ENCODE measurements at places on chromosomes 6 and 20. TPM values are rescaled to one million over a fixed set of nuclear protein-coding genes. Genes with fewer than 3 reads are reported as not detected.

ECI2 gene
- polyA plus RNA-seq: 82.9 TPM

RRBP1 gene
- polyA plus RNA-seq: 110 TPM

TCF19 gene
- 20.8 TPM for polyA plus RNA-seq

SIM1 gene
- polyA plus RNA-seq: 0.13 TPM

EFCAB8 gene
- polyA plus RNA-seq: 0.15 TPM

LST1 gene
- polyA plus RNA-seq: 6.8 TPM

DNMT3B gene
- 6.4 TPM for polyA plus RNA-seq

RING1 gene
- 54.1 TPM for polyA plus RNA-seq

DNA sequence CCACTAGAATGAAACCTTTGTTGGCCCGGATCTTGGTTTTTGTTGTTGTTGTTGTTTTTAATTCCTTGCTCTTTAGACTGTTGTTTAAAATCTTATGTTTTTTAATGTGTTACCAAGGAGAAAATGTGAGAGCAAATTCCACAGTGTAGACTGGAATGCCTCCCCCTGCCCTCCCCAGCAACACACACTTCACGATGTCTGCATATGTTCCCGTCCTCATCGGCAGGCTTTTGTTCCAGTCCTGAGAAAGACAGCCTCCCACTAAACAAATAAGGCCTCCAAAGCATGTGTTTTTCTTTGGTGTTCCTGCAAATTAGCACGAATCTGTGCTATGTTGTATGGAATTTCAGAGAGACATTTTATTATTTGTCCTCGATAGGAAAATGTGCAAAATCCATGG is 263.3 kb upstream of the QKI start:
- no peak overlapping the region for H3K27ac ChIP-seq
- no peaks in the 10 kb centered on the region for H3K36me3 ChIP-seq
- H3K4me3 ChIP-seq: no peak overlapping the region
- H3K27me3 ChIP-seq: no peaks in the 10 kb centered on the region
- DNase-seq: no peak
- H3K4me1 ChIP-seq: no peaks in the 10 kb centered on the region

DNA sequence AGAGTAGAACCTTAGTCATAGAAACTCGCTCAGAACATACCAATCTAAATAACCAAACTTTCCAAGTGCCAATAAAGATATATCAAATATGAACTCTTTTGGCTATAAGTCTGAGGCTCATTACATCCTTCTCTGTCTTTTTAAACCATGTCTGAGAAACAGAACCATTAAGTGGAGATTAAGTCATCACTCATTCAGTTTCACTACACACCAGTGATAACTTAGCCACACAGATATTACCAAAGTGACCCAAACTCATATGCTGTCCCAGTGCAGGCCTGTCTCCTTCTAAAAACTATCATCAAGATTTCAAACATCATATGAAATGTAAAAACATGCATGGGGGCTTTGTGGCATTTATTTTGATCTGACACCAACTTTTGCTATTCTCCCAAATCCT is 12.0 kb downstream of the GCLC start:
- H3K27ac ChIP-seq: no peak overlapping the region
- no peak for DNase-seq
- no peak overlapping the region for H3K4me3 ChIP-seq
- no peaks in the 10 kb centered on the region for H3K36me3 ChIP-seq
- no peaks in the 10 kb centered on the region for H3K27me3 ChIP-seq
- no peaks in the 10 kb centered on the region for H3K4me1 ChIP-seq

- H3K4me3 ChIP-seq: no peak overlapping the region
- H3K27me3 ChIP-seq: no peaks in the 10 kb centered on the region
- H3K27ac ChIP-seq: no peak overlapping the region
- no peak for DNase-seq
Measured at GRCh38 chr6:38113825-38114576, 294.5 kb downstream of the ZFAND3 start.

GRCh38 chr20:41064377-41064776 is 35.8 kb downstream of the TOP1 start:
- no peaks in the 10 kb centered on the region for H3K27me3 ChIP-seq
- no peak overlapping the region for H3K27ac ChIP-seq
- no peaks in the 10 kb centered on the region for H3K36me3 ChIP-seq
- no peaks in the 10 kb centered on the region for H3K4me1 ChIP-seq
- no peak overlapping the region for H3K4me3 ChIP-seq

- no peaks in the 10 kb centered on the region for H3K4me1 ChIP-seq
- H3K27me3 ChIP-seq: peaks cover 7% of the 10 kb centered on the region
- DNase-seq: no peak
- H3K27ac ChIP-seq: no peak overlapping the region
Measured at GRCh38 chr6:707576-708236, 14.8 kb upstream of the EXOC2 start.

GRCh38 chr20:62946918-62947317 is 5.6 kb upstream of the SLC17A9 start:
- DNase-seq: no peak
- H3K4me3 ChIP-seq: no peak overlapping the region
- H3K27ac ChIP-seq: no peak overlapping the region
- H3K36me3 ChIP-seq: no peaks in the 10 kb centered on the region
- H3K4me1 ChIP-seq: peaks cover 8% of the 10 kb centered on the region
- H3K27me3 ChIP-seq: no peaks in the 10 kb centered on the region

- DNase-seq: no peak
- no peak overlapping the region for H3K4me3 ChIP-seq
- H3K36me3 ChIP-seq: no peaks in the 10 kb centered on the region
- H3K4me1 ChIP-seq: no peaks in the 10 kb centered on the region
- H3K27me3 ChIP-seq: no peaks in the 10 kb centered on the region
- H3K27ac ChIP-seq: no peak overlapping the region
Measured at GRCh38 chr20:37956107-37956585, 53.2 kb downstream of the VSTM2L start.

- H3K4me1 ChIP-seq: peaks cover 6% of the 10 kb centered on the region
- peak; percentile 31 for DNase-seq
- no peaks in the 10 kb centered on the region for H3K27me3 ChIP-seq
- no peaks in the 10 kb centered on the region for H3K36me3 ChIP-seq
Measured at GRCh38 chr20:44450281-44450889, 25.3 kb upstream of the TTPAL start.
